ENCODE measurements at places on chromosomes 11 and 22. TPM values are rescaled to one million over a fixed set of nuclear protein-coding genes. Genes with fewer than 3 reads are reported as not detected.

CHCHD10 gene
- 6.3 TPM for total RNA-seq

TENM4 gene
- 1.4 TPM for total RNA-seq

SLC29A2 gene
- total RNA-seq, result 0.34 TPM

CENPM gene
- 42.9 TPM for total RNA-seq

SPCS2 gene
- total RNA-seq, result 34.5 TPM
